ENCODE measurements at places on chromosomes 3 and 15.

- DNase-seq: no peak
Observed at GRCh38 chr3:50264964-50265485, 3.9 kb upstream of the SEMA3B start.

GRCh38 chr3:62144482-62144881 is 228.9 kb downstream of the FEZF2 start:
- no peak for DNase-seq

DNA sequence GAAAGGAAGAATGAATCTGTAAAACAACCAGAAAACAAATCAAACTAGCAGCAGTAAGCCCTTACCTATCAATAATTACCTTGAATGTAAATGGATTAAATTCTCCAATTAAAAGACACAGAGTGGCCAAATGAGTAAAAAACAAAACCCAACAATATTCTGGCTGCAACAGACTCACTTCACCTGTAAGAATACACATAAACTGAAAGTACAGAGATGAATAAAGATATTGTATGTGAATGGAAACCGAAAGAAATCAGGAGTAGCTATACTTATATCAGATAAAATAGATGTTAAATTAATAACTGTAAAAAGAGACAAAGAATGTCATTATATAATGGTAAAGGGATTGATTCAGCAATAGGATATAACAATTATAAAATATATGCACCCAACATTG is 514.5 kb upstream of the DPPA4 start:
- no peak for DNase-seq

GRCh38 chr3:113140876-113141275 is 70.5 kb upstream of the BOC start:
- no peak for DNase-seq

DNA sequence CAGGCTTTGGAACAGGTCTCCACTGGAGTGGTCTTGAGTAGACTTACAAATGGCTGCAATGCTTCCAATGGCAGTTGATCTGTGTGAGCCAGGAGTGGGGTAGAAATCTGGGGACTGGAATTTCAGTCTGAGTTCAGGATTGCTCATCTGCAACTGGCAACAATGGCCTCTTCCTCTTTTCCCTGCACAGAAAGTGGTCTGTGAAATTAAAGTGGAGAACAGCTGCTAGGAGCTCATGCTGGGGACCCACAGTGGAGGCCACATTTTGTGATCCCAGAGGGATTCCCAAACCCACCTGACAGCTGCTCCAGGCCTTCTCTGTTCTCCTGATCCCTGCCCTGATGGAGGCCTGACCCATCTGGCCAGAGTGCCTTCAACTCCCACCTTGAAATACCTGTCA is 49.6 kb downstream of the CEMIP start:
- DNase-seq: no peak

DNA sequence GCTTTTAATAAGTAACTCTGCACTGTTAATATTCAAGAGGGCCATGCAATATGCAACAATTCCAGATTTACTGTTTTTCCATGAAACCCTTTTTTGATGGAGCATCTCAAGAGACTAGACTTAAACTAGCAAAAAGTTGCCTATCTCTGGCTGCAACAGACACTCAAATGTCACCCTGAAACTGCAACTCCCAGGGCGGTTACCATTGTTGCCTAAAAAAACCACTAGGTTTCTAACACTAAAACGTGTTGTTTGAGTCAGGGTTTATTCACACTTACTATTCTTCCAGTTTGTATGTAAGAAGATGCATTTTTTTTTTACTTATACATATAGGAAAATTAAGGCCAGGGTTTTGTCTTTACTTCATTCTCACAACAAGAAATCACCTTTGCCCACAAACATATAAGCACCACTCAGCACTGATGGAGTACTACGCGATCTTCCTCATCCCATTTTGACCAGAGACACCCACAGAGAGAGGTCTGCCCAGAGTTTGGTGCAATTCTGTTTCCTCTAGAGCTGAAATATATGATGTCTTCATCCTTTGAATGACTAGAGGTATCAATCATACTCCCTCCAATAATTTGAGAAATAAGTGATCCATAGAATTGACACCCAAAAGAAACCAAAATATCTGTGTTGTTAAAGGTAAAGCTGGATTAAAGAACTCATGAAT is 124.0 kb upstream of the SNTN start:
- DNase-seq: no peak

DNA sequence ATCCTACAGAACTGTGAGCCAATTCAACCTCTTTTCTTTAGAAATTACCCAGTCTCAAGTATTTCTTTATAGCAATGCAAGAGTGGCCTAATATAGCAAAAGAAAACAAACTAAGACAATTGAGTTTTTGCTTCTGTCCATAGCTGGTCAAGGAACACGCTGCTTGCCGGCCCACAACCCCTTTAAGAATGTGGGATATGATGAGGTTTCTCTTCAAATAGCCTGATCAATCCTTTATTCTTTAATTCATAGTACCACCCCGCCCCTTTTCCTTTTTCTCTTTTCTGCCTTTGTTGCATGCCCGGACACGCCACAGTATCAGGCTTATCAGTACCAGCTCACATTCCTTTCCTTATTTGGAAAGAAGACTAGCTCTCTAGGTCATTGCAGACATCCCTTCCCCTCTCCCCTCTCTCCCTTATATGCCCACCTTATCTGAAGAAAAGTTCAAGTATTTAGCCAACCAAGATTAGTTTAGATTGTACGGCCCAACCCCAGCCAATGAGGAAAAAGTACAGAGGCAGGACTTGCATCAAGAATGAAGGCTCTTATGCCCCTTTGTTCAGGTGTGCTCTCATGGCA is 404.5 kb downstream of the OCA2 start:
- no peak for DNase-seq

DNA sequence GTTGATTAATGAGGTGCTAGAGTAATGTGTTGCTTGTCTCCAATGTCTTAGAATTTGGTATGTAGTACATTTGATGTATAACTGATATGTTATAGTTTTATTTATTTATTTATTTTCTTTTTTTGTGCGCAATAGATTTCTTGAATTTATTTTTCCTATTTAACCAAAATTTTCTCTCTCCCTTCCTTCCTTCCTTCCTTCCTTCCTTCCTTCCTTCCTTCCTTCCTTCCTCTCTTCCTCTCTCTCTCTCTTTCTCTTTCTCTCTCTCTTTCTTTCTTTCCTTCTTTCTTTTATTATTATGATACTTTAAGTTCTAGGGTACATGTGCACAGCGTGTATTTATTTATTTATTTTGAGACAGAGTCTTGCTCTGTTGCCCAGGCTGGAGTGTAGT is 256.2 kb upstream of the TBL1XR1 start:
- no peak for DNase-seq

DNA sequence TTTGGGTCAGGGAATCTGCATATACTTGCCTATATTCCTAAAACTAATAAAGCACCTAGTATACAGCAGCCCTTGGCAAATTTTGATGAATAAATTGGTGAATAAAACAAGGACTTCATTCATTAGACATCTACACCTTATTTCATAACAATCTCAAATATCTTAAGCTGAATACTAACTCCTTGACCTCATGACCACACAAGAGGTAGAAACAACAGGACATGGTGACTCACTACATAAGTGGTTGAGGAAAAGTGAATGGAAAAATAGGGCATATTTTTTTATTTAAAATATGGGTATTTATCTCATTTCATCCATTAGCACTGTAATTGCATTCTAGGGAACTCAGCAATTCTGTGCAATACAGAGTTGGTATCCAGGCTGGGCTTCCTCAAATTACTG is 7.8 kb upstream of the STAC start:
- no peak for DNase-seq

GRCh38 chr3:81931265-81932251 is 170.1 kb upstream of the GBE1 start:
- DNase-seq: no peak

GRCh38 chr15:39699516-39700374 is 82.9 kb downstream of the FSIP1 start:
- no peak for DNase-seq

DNA sequence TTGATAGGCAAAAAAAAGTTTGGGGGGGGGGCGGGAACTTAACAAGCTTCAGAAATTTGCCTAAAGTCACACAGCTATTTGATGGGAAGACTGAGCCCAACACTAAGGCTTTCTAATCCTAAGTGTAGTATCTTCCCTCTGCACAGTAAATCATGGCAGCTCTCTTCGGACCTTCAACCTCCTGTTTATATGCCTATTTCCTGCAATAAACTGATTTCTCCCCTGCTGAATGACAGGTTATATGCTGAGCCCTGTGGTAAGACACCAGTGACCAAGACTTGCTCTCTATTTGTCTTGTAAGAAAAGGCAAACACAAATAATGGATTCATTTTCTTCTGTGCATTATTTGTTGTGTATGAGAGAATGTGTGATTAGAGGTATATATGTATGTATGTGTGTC is 355.8 kb upstream of the ARRDC4 start:
- DNase-seq: no peak

- peak; percentile 39 for DNase-seq
Observed at GRCh38 chr3:12886106-12886679, 44.8 kb upstream of the RPL32 start.

DNA sequence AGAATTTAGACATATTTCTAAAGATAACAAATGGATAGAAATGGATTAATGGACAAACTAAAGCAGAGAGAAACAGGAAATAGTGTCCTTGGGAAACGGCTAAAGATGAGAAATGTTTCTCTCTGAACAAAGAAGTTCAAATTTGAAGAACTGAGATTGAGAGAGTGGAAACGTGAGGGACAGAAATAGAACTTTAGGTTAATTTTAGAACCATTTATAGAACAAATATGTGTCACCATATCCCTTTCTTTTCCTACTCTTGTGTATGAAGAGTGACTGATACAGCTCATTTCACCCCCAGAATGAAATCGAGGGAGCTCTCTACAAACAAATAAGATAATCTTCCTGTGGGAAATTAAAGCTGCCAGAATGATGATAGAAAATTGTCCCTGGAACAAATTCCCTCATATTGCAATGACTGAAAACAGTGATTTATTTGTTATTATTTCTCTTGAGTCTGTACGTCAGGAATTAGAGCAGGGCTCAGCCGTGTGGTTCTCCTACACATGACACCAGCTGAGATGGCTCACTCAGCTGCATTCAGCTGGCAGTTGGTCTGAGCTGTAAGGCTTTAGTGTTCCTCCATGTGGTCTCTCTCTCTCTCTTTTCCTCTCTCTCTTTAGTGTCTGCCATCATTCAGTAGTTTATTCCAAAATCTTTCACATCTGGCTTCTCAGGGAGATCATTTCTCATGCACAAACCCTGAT is 46.6 kb upstream of the ARPP21 start:
- DNase-seq: no peak

GRCh38 chr3:55487381-55488241 is 505 bp upstream of the WNT5A start:
- peak; percentile 46 for DNase-seq

GRCh38 chr3:185935465-185936272 is 2.1 kb downstream of the TRA2B start:
- no peak for DNase-seq

GRCh38 chr15:56805466-56806147 is 72.3 kb upstream of the ZNF280D start:
- DNase-seq: no peak

GRCh38 chr15:98035577-98036010 is 75.1 kb downstream of the ARRDC4 start:
- DNase-seq: peak; percentile 79

- DNase-seq: peak; percentile 73
Observed at GRCh38 chr15:65791335-65792137, 557 bp downstream of the DENND4A start.

GRCh38 chr3:27503526-27503925 is 19.3 kb upstream of the SLC4A7 start:
- no peak for DNase-seq

GRCh38 chr3:29373131-29373680 is 92.3 kb downstream of the RBMS3 start:
- DNase-seq: no peak

GRCh38 chr15:40338041-40338657 is 2.6 kb downstream of the CCDC9B start:
- peak; percentile 78 for DNase-seq

DNA sequence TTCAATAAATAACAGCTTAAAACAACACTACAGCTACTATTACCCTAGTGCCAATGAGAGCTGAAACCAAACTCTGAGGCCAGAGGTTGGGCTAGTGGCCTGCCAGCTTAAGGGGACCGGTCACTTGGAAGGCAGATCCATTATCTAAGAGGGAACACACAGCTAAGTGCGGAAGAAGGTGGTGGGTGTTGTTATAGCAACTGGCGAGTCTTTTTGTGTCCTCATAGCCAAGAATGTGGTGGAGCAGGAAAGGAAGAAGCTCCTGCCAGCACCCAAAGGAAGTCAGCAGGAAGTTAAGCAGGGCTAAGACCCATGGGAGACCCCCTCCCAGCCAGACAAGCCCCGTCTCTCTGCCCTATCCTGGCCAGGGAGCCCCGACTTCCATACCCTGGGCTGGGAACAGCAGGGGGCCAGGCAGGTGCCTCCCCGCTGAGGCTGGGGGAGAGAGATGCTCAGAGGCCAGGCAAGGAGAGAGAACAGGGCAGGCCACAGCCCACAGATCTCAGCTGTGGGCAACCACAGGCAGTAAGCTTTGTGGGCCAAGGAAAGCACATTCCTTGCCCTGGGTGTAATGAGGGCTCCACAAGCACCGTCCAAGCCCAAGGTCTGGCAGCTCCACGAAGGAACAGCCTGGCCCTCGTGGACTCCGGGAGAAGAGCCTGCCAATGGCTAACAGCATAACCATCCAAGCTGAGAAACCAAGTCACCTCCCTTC is 34.0 kb upstream of the HRH1 start:
- no peak for DNase-seq

- no peak for DNase-seq
Observed at GRCh38 chr3:145719114-145719513, 441.9 kb downstream of the PLOD2 start.

- DNase-seq: peak; percentile 84
Observed at GRCh38 chr3:141471160-141471559, 15.7 kb upstream of the RASA2 start.

GRCh38 chr3:100621251-100621650 is 11.8 kb downstream of the ADGRG7 start:
- DNase-seq: no peak

GRCh38 chr15:72682772-72683171 is 3.2 kb downstream of the HIGD2B start:
- no peak for DNase-seq

GRCh38 chr3:186257866-186258265 is 104.2 kb downstream of the DGKG start:
- no peak for DNase-seq

GRCh38 chr3:134445636-134446035 is 40.1 kb downstream of the ANAPC13 start:
- peak; percentile 41 for DNase-seq

DNA sequence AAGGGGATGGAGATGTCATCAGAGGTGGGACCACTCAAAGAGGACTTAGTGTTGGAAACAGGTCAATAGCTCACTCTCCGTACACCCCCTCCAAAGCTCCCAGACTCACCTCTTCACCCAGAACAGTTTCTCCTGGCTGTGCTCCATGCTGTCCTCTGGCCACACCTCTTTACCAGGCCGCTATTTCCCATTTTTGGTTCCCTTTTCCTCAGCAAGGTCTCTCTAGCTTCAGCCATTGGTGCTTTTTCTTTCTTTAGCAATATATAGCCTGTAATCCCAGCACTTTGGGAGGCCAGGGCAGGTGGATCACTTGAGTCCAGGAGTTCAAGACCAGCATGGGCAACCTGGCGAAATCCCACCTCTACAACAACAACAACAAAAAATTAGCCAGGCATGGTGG is 123.6 kb upstream of the SMAD3 start:
- DNase-seq: no peak

GRCh38 chr15:89155122-89155521 is 66.3 kb downstream of the RLBP1 start:
- no peak for DNase-seq

Measured in RPMI8226 (cell line).